Bronchial epithelial cell (primary cell): ENCODE measurements at places on chromosomes 11 and 22. TPM values are rescaled to one million over a fixed set of nuclear protein-coding genes. Genes with fewer than 3 reads are reported as not detected.
A peak's percentile ranks its signal among the peaks of the same experiment; 100 is the strongest.

- no peak for DNase-seq
These were observed 98.2 kb downstream of the MYO18B start for GRCh38 chr22:25840167-25840566.

- DNase-seq, result peak; percentile 100
These were observed 171.5 kb downstream of the SBF2 start for GRCh38 chr11:10122326-10123197.

- DNase-seq, result no peak
These were observed 492.8 kb downstream of the INSC start for GRCh38 chr11:15607361-15608036.

DNA sequence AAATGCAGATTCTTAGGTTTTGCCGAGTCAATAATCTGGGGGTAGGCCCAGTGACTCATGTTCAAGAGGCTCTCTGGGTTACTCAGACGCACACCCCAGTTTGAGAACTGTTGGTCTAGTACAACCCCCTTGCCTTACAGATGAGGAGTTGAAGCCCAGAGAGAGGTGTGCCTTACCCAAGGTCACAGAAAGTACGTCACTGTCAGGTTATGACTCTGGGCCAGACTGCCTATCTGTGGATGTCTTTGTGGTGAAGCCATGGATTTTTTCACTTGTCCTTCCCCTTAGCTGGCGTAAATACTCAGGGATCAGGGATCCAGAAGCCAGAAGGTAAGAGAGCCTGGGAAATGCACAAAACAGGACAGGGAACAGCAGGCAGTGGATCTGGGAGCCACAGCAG lies 25.2 kb upstream of the NECTIN1 start:
- DNase-seq, result no peak

The ZNF214 gene
- total RNA-seq, result 2.6 and 3.2 TPM in 2 replicates

DNA sequence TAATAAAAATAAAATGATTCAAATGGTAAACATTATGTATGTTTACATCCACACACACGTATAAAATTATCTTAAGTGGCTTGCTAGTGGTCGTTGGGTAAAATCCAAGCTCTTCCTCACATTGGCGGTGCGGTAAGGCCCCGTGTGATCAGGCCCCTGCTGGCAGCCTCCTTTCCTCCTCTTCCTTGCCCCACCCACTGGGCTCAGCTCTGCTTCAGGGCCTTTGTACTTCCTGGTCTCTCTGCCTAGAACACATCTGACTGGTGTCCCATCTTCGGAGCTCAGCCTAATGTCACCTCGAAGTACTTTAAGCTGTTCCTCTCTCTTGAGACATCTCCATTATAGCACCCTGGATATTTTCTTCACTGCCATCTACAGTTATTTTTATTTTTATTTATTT lies 52.8 kb downstream of the OSBP2 start:
- no peak for DNase-seq

GRCh38 chr11:44968510-44968909 lies 17.8 kb upstream of the TP53I11 start:
- DNase-seq, result no peak

The C11orf86 gene
- not detected in 2 replicates for total RNA-seq

The MMP12 gene
- not detected in 2 replicates for total RNA-seq

The VSIG10L2 gene
- 0.38 TPM in 1 of 2 replicates, not detected in the other for total RNA-seq

The MUC2 gene
- not detected in 2 replicates for total RNA-seq

- no peak for DNase-seq
These were observed 2.7 kb downstream of the TMEM123 start for GRCh38 chr11:102449651-102450570.

The TMA7B gene
- total RNA-seq, result not detected in 2 replicates

DNA sequence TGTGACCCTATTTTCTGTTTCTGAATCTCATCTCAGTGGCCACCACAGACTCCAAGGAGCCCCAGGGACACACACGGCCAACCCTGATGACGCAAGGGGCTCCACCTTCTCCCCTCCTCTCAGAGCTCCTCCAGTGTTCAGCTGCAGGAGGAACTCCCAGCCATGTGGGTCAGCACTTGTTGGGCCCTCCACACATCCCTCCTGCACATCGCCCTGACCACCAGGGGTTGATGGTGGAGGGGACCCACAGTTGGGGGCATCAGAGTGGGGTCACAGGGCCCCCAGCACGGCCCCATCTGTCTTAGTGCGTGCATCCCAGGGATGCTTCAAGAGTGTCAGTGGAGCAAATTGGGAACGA lies 499.6 kb downstream of the BRD1 start:
- DNase-seq, result no peak

The OR8G1 gene
- not detected in 2 replicates for total RNA-seq

DNA sequence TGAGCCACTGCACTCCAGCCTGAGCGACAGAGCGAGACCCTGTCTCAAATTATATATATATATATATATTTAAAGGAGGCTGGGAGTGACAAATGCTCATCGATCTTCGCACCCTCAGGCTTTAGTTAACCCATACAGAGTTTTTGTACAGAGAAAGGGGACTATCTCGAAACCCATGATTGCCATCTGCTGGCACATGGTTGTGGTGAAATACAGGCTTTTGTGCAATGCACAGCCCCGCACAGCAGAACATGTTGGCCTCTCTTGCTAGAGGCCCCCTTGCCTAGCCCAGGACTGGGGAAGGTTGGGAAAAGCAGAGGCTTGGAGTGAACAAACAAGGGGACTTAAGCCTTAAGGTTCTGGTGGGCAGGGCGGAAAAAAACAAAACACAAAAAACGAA lies 3.6 kb downstream of the MYBPC3 start:
- no peak for DNase-seq

DNA sequence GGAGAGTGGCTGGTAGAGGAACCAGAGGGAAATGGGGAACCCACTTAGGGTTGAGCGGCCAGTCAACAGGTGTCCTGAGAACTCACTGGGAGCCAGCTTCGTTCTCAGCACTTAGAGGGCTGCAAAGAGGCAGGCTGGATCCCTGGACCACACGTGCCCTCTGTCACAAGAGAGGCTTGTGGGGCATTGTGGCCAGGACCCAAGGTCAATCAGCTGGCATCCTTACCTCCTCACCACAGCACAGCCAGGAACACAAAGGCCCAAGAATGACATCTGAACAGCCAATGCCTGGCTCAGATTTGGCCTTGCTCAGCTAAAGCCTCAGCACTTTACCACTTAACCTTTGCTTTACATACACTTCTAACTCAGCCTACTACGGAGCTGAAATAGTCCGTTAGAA lies 7.4 kb downstream of the MAPK8IP1 start:
- DNase-seq, result no peak

The CECR2 gene
- total RNA-seq, result not detected in 2 replicates

- peak; percentile 89 for DNase-seq
These were observed 22.7 kb downstream of the EFCAB6 start for GRCh38 chr22:43789452-43789851.

The RASD2 gene
- 0.13 and 0.26 TPM in 2 replicates for total RNA-seq
